ELR (cell line): ENCODE measurements at places on chromosomes 3 and 15.

GRCh38 chr3:27224197-27224596, 145.0 kb downstream of the NEK10 start:
- peak; percentile 19 for DNase-seq

DNA sequence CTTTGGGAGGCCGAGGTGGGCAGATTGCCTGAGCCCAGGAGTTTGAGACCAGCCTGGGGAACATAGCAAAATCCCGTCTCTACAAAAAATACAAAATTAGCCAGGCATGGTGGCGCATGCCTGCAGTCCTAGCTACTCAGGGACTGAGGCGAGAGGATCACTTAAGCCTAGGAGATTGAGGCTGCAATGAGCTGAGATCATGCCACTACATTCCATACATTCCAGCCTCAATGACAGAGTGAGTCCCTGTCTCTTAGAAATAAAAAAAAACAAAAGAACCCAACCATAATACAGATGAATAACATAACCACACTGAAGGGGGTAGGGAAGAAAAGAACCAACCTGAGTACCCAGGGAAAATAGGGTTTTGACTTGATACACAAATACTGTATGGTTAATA, 19.7 kb upstream of the CGNL1 start:
- DNase-seq, result peak; percentile 79

DNA sequence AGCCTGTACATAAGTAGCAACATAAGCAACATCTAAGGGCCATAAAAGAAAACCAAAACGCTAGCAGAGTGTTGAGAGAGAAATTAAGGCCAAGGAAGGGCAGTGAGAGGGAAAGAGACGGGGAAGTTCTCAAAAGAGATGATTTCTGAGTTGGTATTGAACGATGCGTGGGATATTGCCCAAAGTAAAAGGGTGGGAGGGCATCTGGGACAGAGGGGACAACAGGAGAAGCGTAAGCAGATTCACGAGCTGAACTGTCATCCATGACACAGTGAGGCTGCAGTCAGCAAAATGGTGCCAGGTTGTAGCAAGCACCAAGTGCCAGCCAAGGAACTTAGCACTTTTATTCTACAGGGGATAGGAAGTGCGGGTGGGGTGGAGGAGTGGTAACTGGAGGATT, 11.8 kb downstream of the NCEH1 start:
- DNase-seq, result no peak

- no peak for DNase-seq
These were observed 313.3 kb downstream of the MECOM start for GRCh38 chr3:169350228-169350627.

DNA sequence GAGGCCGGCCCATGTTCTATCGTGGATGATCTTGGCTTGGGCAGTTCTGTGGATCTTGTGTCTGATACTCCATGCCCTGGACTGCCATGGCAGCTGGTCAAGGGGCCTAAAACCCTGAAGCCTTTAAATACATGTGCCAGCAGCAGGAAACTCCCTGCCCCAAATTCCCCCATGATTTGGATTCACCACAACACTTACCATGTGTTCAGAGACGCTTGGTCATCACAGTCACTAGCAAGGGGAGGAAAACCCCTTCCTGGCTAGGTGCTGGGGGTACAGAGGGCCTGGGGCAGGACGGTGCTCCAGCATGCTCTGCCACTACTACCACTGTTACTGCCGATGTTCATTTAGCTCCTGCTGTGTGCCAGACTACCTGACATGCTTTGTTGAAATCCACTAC, 94.4 kb downstream of the DNAJB8 start:
- DNase-seq, result no peak
